ENCODE measurements at places on chromosomes 11 and 22. TPM values are rescaled to one million over a fixed set of nuclear protein-coding genes. Genes with fewer than 3 reads are reported as not detected.
A peak's percentile ranks its signal among the peaks of the same experiment; 100 is the strongest.

MPZL3 gene
- 32.0 TPM for total RNA-seq

GAL3ST1 gene
- total RNA-seq, result 1.4 TPM

RTN4RL2 gene
- total RNA-seq, result 0.17 TPM

GRCh38 chr11:57667736-57668433 is at the start of gene ZDHHC5:
TSS of gene ZDHHC5 (plus strand) at chr11:57668114. CDS start at chr11:57673091, 4,977 bp downstream.
- peak within 1 kb of the TSS; percentile 91 for H3K27ac ChIP-seq
- no peaks in the 10 kb centered on the region for H3K27me3 ChIP-seq
- peaks cover 8% of the 10 kb centered on the region for H3K36me3 ChIP-seq
- H3K4me3 ChIP-seq, result peak within 1 kb of the TSS; percentile 75
- peaks cover 46% of the 10 kb centered on the region for H3K4me1 ChIP-seq
- DNase-seq, result peak; percentile 100

DNA sequence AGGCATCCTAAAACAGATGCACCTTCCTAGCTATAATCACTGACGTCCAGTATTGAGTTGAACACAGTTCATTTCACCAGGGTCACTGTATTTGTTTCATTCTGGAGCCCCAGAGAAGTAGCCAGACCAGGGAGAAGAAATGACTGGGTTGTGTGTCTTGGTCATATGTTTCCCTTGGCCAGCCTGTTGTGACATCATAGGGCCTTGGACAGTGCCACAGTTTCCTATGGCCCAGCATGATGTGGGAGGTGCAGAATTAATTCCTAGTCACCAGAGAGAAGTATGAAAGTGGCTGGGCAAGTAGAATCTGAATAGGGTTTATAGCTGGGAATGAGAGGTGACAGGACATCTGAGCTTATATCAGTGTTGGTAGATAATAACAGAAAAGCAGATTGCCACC is 84.0 kb upstream of the ZBED5 start:
- H3K36me3 ChIP-seq, result no peaks in the 10 kb centered on the region
- H3K4me3 ChIP-seq, result no peak overlapping the region
- H3K27ac ChIP-seq, result no peak overlapping the region
- DNase-seq, result no peak
- no peaks in the 10 kb centered on the region for H3K27me3 ChIP-seq

GRCh38 chr11:13503393-13503792 is 7.6 kb upstream of the PTH start:
- H3K27ac ChIP-seq, result no peak overlapping the region
- DNase-seq, result no peak
- no peaks in the 10 kb centered on the region for H3K36me3 ChIP-seq
- no peaks in the 10 kb centered on the region for H3K27me3 ChIP-seq

GRCh38 chr22:43515411-43515810 is 103.6 kb downstream of the MPPED1 start:
- no peak overlapping the region for H3K4me3 ChIP-seq

Measured in CD4-positive, alpha-beta memory T cell (primary cell).